Right atrium auricular region (tissue), 2 donors: ENCODE measurements at places on chromosomes 1 and 21. TPM values are rescaled to one million over a fixed set of nuclear protein-coding genes. Genes with fewer than 3 reads are reported as not detected.

- no peaks in the 10 kb centered on the region for H3K27me3 ChIP-seq
- no peak overlapping the region for H3K27ac ChIP-seq
- H3K4me3 ChIP-seq, result no peak overlapping the region
- no peaks in the 10 kb centered on the region for H3K36me3 ChIP-seq
Observed at GRCh38 chr1:5304702-5305101, 650.3 kb downstream of the AJAP1 start.

DNA sequence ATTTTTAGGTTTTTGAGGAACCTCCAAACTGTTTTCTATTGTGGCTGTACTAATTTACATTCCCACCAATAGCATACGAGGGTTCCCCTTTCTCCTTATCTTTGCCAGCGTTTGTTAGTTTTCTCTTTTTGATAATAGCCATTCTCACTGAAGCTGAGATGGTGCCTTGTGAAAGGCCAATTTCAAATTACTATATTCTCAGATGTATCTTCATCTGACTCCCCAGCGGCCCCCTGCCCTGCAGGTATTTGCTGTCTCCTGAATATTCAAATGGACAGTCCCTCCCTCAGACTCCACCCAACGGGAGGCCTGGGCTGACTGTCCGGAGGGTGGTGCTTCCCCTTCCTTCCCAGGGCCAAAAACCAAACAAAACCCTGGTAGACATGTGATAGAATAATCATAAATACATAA is 33.5 kb upstream of the TARBP1 start:
- H3K27me3 ChIP-seq, result no peaks in the 10 kb centered on the region
- no peak for DNase-seq
- H3K4me1 ChIP-seq, result no peaks in the 10 kb centered on the region
- H3K27ac ChIP-seq, result no peak overlapping the region
- no peaks in the 10 kb centered on the region for H3K36me3 ChIP-seq
- no peak overlapping the region for H3K4me3 ChIP-seq

DNA sequence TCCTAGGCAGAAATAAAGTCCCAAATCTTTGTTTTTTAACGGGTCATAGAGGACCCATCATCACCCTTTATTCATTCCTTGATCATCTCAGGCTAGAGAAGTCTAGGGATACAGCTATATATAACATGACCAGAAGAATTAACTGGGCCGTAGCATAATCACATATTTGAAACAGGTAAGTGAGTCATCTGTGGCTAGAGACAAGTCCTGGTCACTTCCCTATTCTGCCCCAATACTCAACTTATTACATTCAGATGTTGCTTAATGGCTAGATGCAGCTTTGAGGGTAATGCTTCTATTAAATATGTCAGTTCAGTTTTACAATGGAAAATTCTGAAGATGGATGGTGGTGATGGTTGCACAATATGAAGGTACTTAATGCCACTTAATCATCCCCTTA is 47.0 kb downstream of the EXO1 start:
- no peaks in the 10 kb centered on the region for H3K36me3 ChIP-seq
- DNase-seq, result no peak
- no peak overlapping the region for H3K4me3 ChIP-seq
- no peaks in the 10 kb centered on the region for H3K4me1 ChIP-seq
- no peak overlapping the region for H3K27ac ChIP-seq

DNA sequence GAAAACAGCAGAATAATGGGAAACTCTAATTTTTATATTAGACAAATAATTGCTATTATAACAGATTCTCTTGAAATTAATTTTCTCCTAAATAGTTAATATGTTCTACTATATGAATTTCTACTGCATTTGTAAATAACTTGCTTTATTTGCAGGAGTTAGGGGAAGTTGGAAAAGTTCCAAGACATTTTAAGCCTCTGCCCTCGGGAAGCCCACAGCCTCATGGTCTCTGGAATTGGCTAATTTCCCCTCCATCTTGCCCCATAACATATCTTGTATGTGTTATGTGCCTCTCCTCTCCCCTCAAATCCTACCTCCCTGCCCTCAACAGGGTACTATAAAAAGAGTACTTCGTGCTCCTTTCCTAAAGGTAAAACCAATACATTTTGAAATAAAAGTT is 271.4 kb upstream of the NR5A2 start:
- no peak overlapping the region for H3K4me3 ChIP-seq
- no peaks in the 10 kb centered on the region for H3K27me3 ChIP-seq
- H3K36me3 ChIP-seq, result no peaks in the 10 kb centered on the region
- H3K4me1 ChIP-seq, result no peaks in the 10 kb centered on the region
- no peak overlapping the region for H3K27ac ChIP-seq

GRCh38 chr1:241816008-241816407 is 32.0 kb upstream of the EXO1 start:
- no peak for DNase-seq
- H3K4me1 ChIP-seq, result no peaks in the 10 kb centered on the region
- H3K27ac ChIP-seq, result no peak overlapping the region

GRCh38 chr21:14545906-14546480 is at the start of gene SAMSN1:
TSS of gene SAMSN1 (minus strand) at chr21:14546315. CDS start at chr21:14546261, 54 bp downstream.
- H3K4me1 ChIP-seq, result no peaks in the 10 kb centered on the region
- peak within 1 kb of the TSS; percentile 18 for H3K27ac ChIP-seq
- no peak for DNase-seq

GRCh38 chr1:221555689-221556433 is 186.0 kb downstream of the DUSP10 start:
- H3K4me3 ChIP-seq, result no peak overlapping the region
- no peaks in the 10 kb centered on the region for H3K4me1 ChIP-seq
- no peaks in the 10 kb centered on the region for H3K36me3 ChIP-seq
- no peaks in the 10 kb centered on the region for H3K27me3 ChIP-seq
- DNase-seq, result no peak

DNA sequence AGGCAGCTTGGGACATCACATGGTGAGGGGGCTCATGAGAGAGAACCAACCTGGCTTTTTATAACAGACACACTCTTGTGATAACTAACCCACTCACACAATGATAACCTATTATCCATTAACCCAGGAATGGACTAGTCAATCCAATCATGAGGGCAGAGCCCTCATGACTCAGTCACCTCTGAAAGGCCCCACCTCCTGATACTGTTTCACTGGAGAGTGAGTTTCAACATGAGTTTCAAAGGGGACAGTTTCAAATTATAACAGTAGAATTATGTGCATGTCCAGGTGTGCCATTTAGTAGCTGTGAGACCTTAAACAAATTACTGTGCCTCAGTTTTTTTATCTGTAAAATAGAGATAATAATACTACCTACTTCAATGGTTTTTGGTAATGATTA is 47.6 kb upstream of the PPP2R5A start:
- H3K4me3 ChIP-seq, result no peak overlapping the region
- H3K36me3 ChIP-seq, result no peaks in the 10 kb centered on the region
- peaks cover 2% of the 10 kb centered on the region for H3K4me1 ChIP-seq
- no peak overlapping the region for H3K27ac ChIP-seq
- DNase-seq, result no peak
- no peaks in the 10 kb centered on the region for H3K27me3 ChIP-seq

GRCh38 chr1:154863315-154864174 is 6.5 kb downstream of the KCNN3 start:
- H3K27ac ChIP-seq, result no peak overlapping the region
- DNase-seq, result no peak
- no peak overlapping the region for H3K4me3 ChIP-seq
- H3K36me3 ChIP-seq, result no peaks in the 10 kb centered on the region
- H3K4me1 ChIP-seq, result no peaks in the 10 kb centered on the region

GRCh38 chr1:106344494-106344893 is 712.0 kb upstream of the PRMT6 start:
- H3K27me3 ChIP-seq, result no peaks in the 10 kb centered on the region
- no peaks in the 10 kb centered on the region for H3K36me3 ChIP-seq
- H3K4me3 ChIP-seq, result no peak overlapping the region

DNA sequence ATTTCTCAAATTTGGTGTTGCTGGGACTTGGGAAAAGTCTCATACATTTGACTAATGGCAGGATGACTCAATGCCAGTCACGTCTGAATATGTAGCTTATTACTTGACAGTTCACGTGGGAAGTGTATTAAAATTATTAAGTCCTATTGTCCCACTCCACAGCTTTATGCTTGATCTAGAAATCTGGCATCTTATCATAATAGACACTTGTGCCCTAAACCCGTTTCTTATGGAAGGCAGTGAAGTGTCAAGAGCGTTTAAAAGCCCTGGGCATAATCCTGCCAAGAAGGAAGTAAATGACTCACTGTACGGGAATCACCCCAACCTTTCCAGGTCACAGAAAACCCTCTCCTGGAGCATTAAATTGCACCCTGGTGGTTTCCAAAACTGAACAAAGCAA is 207.4 kb downstream of the APP start:
- peak overlapping the region; percentile 23 for H3K27ac ChIP-seq
- H3K4me3 ChIP-seq, result no peak overlapping the region
- no peaks in the 10 kb centered on the region for H3K4me1 ChIP-seq

- no peak overlapping the region for H3K27ac ChIP-seq
- H3K4me1 ChIP-seq, result no peaks in the 10 kb centered on the region
- no peak for DNase-seq
- no peaks in the 10 kb centered on the region for H3K36me3 ChIP-seq
- H3K27me3 ChIP-seq, result no peaks in the 10 kb centered on the region
- H3K4me3 ChIP-seq, result no peak overlapping the region
Observed at GRCh38 chr1:119367432-119368124, 1.0 kb upstream of the HAO2 start.

DNA sequence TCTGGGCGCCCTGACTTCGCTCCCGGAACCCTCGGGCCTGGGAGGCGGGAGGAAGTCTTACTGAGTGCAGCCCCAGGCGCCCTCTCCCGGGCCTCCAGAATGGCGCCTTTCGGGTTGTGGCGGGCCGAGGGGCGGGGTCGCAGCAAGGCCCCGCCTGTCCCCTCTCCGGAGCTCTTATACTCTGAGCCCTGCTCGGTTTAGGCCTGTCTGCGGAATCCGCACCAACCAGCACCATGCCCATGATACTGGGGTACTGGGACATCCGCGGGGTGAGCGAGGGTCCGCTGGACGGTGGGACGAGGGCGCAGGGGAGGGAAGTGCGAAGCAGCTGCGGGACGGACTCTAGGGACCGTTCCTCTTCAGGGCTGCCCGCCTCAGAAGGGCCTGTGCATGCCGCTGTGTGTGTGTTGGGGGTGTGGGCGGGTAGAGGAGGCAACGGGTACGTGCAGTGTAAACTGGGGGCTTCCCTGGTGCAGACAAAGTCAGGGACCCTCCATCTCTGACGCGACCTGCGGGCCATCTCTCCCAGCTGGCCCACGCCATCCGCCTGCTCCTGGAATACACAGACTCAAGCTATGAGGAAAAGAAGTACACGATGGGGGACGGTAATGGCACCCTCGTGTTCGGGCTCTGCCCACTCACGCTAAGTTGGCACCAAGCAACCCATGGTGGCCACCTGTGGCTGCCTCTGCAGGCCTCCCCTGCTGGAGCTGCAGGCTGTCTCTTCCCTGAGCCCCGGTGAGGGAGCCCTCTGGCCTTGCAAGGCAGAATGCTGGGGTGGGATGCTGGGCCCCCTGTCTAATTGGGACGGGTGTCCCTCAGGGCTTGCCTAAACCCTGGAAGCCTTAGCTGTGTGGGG is at the start of gene GSTM1:
Gene GSTM1 (plus strand): TSS at position 177 of the 859 bp plus-strand sequence. CDS start 57 bp downstream, at position 234.
- H3K36me3 ChIP-seq, result no peaks in the 10 kb centered on the region
- peak; percentile 69 for DNase-seq
- no peaks in the 10 kb centered on the region for H3K27me3 ChIP-seq
- no peak within 1 kb of the TSS for H3K4me3 ChIP-seq

- no peaks in the 10 kb centered on the region for H3K36me3 ChIP-seq
- H3K27ac ChIP-seq, result no peak overlapping the region
- H3K4me1 ChIP-seq, result no peaks in the 10 kb centered on the region
- H3K4me3 ChIP-seq, result no peak overlapping the region
- no peaks in the 10 kb centered on the region for H3K27me3 ChIP-seq
Observed at GRCh38 chr1:6732942-6733341, 31.3 kb upstream of the DNAJC11 start.

The ZNF648 gene
- total RNA-seq, result not detected

The OR2T11 gene
- total RNA-seq, result not detected

The SPRR2F gene
- 2.8 TPM for total RNA-seq

The SMG7 gene
- total RNA-seq, result 43.6 TPM

The GPATCH3 gene
- total RNA-seq, result 8.3 TPM

The FALEC gene
- not detected for total RNA-seq
